ENCODE measurements at places on chromosomes 1 and 21.

DNA sequence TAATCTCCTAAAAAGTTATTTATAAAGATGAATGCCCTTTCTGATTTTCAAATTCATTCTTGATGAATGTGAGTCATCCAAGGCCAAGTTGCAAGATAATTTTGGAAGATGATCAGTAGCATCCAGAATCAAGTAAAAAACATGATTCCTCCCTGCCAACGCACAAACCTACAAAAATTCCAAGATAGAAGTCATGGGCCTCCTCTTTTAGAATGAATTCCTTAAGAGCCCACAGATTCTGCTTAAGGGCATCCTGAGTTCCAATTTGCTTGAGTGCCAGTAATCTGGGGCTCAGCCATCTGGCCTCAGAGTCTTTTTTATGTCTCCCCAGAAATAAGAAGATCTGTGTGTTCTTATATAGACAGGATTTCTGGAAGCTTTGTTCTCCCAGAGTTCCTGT lies 23.2 kb upstream of the SPATA6 start:
- no peak for DNase-seq

DNA sequence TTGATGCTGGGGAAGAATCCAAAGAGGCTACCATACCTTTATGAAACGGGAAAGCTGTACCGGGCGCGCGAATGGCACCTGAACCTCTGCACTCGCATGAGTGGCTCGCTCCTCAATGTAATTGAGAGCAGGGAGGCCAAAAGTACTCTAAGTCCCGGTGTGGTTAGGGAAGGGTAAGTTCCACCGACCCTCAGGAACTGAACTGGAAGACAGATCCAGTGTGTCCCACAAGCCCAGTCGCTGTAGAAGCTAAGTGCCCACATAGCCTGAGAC lies 1.0 kb downstream of the GATAD2B start:
- DNase-seq: no peak

DNA sequence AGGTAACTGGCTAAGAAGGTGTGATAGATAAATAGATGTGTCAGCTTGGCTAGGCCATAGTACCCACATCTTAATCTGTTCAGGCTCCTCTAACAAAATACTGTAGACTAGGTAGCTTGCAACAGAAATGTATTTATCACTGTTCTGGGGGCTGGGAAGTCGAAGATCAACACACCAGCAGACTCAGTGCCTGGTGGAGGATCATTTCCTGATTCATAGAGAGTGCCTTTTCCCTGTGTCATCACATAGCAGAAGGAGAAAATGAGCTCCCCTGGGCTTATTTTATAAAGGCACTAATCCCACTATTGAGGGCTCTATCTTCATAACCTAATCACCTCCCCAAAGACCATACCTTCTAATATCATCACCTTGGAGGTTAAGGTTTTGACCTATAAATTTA lies 532.7 kb upstream of the OLFM3 start:
- no peak for DNase-seq

DNA sequence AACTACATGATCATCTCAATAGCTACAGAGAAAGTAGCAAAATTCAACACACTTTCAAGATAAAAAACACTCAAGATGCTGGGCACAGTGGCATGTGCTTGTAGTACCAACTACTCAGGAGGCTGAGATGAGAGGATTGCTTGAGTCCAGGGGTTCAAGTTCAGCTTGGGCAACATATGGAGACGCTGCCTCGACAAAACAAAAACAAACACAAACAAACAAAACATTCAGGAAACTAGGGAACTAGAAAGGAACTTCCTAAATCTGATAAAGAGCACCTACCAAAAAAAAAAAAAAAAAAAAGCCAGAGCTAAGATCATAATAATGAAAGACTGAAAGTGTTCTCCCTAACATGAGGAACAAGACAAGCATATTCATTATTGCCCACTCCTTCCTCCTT lies 22.8 kb upstream of the RNF186 start:
- DNase-seq: no peak

- DNase-seq: no peak
Observed at GRCh38 chr1:73100216-73100615, 817.9 kb upstream of the NEGR1 start.

GRCh38 chr1:107232426-107232825 lies 91.6 kb downstream of the NTNG1 start:
- no peak for DNase-seq

DNA sequence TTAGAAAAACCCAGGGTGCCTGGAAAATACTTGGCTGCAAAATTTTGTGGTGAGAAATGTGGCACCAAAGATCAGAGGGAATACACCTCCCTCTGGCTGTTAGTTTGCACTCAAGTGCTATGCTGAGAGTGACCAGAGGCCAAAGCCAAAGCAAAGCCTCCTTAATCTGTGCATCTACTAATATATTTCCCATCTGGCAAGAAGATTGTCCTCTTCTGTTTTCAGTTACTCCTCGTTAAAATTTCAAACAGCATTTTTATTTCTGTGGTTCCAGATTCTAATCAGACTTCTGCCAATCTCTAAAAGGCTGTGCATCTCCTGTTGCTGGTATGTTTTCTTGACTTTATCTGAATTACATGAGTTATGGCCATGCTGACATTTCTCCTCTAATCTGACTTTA lies 327.4 kb downstream of the TBX15 start:
- DNase-seq: no peak

DNA sequence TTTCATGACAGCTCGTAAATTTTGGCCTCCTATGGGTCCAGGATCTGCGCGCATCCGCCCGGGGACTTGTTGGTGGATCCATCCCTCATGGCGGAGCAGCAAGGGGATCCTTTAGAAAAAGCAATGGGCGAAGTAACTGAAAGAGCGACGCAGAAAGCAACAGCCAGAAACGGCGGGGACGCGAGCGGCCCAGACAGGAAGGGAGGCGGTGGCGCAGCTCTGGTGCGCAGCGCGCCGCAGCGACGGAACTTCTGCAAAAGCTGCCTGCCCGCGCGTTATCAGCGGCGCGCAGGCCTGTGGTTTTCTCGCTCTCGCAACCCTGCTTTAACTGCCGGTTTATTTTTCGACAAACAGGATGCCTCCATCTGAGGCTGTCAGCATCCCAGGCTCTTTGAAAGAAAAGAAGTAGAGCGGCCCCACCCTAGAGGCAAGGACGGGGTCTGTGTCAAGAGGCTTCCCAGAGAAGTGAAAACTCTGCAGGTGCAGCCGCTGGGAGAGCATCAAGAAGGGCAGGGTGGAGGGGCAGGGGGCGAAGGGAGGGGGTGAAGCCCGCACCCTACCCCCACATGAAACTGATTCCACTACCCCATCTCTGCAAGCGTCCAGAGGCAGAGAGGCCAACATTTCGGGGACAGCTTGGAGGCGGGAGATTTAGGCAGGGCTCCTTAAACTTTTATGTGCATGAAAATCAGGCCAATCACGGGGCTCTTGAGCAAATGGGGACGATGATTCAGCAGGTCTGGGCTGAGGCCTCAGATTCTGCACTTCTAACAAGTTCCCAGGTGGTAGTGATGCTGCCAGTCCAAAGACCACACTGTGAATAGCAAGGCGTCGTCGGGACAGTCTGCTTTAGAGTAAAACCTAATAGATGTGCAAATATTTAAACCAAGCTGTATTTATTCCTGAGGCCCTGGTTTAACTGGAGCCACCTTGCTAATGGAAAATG lies 22.2 kb downstream of the RUNX1 start:
- DNase-seq: peak; percentile 72

- DNase-seq: no peak
Observed at GRCh38 chr1:10507111-10507879, 32.5 kb downstream of the PEX14 start.

DNA sequence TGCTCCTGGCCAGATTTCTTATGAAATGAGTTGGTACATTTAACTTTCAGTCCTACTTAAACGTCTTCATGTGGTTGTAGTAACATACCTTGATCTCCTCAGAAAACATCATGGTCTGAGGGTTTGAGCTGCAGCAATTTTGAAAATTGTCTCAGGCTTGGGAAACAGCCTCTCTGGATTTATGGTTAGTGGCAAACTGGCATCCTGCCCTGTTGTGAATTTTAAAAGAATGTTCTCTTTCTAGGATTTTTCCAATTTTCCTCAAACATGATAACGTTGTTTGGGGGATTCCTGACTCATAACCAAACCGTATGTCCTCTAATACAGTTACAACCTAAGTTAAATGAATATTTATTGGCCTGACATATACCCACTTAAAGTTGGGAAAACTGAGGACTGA lies 624.4 kb downstream of the LMO4 start:
- DNase-seq: no peak

- no peak for DNase-seq
Observed at GRCh38 chr1:245843101-245843500, 664.0 kb downstream of the SMYD3 start.

GRCh38 chr1:113742515-113742914 lies 16.8 kb downstream of the PHTF1 start:
- peak; percentile 34 for DNase-seq

DNA sequence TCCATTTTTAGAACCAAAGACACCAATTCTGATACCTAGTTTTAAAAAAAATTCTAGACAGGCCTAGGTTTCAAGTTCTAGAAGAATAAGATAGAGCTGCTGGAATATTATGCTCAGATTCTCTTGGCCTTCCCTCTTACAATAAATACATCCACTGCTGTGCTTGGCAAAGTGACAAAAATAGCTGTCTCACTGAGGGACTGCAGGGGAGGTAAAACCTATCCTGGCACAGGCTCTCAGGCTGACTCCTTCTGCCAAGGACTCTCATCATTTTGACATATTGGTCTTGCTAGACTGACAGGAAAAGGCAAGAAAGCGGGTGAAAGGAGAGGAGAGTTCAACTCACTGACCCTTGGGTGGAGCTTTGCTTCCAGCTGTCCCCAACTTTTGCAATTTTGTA lies 197.0 kb upstream of the LHX8 start:
- DNase-seq: no peak

GRCh38 chr1:79499541-79499940 lies 493.0 kb upstream of the ADGRL4 start:
- DNase-seq: no peak

DNA sequence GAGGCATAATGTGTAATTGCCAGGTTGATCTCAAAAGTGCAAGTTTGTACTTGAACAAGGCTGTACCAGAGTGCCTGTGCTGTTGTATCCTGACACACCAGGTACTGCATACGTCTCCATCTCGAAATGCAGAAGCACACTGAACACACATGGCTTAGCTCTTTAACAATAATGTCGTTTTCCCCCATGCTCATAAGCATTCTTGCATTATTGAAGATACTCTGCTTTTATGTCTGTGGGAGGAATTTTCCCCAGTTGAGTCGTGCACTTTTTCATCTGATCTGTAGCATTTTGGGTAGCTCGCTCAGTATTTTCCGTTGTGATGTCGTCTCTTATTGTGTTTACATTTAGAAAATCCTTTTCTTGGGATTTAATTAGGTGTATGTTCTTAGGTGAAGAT lies 98.7 kb downstream of the PCBP3 start:
- no peak for DNase-seq

- DNase-seq: no peak
Observed at GRCh38 chr1:84582802-84583587, 8.8 kb upstream of the CTBS start.

DNA sequence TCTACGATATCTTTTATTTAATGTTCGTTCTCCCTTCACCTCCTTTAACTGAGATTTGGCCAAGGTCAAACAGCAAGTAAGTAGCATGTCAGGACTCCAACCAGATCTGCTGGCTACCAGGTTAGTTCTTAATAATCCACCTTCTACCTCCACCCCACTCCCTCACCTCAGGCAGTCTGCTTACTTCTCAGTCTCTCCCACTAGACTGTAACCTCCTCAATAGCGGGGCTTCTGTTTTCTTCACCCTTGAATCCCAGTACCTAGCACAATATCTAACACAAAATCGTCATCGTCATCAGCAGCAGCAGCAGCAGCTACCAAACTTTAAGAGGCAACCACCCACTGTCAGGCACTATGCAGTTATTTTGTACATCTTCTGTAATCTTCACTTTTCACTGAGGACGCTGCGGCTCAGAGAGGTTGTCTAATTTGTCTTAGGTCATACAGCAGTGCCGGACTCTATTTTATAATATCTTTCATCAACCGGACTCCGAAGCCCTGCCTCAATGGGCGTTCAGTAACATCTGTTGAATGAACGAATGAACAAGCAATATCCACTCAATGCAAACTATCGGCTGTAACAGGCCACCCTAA lies 859 bp upstream of the MAGI3 start:
- no peak for DNase-seq

DNA sequence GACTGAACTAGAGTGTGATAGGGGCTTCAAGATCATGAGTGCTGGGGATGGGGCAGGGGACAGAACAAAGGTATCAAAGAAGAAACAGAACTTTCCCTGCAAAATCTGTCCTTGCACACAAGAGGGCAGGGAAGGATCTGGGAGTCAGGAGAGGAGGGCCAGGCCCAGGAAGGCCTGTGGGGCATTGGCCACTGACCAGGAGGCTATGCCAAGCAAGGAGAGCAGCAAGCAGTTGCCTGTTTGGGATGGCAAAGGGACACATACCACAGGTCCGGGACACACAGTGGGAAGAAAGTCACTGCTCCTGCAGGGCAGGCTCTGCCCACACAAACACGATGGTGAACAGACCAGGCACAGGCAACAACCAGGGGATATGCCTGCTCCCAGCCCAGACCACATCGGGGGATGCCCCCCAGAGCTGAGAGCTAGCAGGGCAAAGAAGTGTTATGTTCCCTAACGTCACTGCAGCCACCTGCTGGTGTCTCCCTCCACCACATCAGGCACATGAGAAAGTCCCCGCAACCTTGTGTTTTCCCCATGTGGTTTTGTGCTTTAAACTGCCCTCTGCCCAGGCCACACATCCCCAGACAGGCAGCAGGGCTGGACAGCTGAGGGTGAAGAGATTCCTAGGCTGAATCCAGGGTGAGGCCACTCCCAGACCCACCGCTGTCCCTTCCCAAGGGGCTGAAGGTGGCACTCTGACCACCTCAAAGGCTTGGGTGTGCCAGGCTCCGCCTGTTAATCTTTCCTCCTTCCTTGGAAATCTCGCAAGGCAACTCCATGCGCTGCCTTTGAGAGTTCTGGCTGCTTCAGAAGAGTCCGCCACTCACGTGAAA lies 53.6 kb downstream of the KIF21B start:
- DNase-seq: no peak

DNA sequence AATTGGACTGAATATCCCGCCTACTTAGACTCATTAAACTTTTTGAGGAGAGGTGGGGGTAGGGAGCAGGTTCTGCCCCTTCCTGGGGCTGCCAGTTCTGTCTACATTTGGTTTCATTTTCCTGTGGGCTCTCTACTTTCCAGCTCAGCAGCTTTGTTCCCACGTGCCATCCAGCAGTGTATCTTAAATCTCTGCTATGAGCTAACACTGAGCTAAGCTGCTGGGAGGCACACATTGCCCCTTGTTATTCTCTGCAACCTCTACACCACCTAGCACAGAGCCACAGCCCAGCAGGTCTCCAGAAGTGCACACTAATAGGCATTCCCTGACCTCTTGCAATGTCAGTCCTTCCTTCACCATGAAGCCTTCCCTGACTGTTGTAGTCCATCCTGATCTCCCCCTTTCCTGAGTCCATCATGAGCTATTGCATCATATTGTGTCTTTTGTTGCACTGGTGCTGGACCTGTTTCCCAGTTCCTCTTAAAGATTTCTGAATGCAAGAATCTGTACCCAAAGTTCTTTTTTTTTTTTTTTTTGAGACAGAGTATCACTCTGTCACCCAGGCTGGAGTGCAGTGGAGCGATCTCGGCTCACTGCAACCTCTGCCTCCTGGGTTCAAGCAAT lies 28.7 kb upstream of the NRDC start:
- no peak for DNase-seq

- no peak for DNase-seq
Observed at GRCh38 chr1:87888446-87888845, 559.8 kb downstream of the LMO4 start.
